Cerebellar nuclear complex (tissue), 1 donor: ENCODE measurements at places on chromosomes 16 and 17.

DNA sequence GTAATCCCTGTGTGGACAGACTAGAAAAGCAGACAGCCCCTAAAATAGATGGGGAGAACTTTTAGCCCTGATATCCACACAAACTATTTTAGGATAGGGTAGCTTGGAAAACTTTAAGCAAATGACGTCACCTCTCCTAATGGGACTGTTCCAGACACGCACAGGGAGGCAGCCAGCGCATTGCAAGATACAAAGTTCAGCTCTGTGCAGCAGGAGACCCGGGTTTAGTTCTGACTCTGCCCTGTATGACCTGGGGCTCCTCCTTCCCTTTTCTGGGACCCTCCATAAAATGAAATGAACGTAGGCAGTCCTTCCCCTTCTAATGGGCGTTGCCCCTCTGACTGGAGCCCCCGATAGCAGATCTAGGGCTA, 6.3 kb downstream of the ZNF689 start:
- DNase-seq = no peak

GRCh38 chr17:38509772-38510420, 81.6 kb downstream of the ARHGAP23 start:
- no peak for DNase-seq

DNA sequence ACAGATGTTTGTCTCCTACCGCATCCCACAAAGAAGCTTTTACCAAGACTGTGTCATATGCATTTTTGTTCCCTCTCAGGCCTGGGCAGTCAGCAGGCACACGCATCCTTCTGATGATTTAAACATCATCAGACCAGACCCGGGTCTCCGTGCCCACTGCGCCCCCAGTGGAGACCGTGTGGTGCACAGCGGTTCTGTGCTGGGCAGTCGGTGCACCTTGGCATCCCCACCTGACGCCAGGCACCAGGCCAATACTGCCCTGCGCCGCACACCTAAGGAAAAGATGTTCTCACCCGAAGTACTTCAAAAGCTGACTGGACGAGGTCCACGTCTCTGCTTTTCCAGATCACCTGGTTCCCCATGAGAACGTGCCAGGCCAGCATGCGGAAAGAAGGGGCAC, 10.6 kb upstream of the PLD6 start:
- peak; percentile 6 for DNase-seq

GRCh38 chr17:55340176-55340575, 75.4 kb downstream of the HLF start:
- no peak for DNase-seq

GRCh38 chr16:30989469-30990047, 4.6 kb downstream of the HSD3B7 start:
- DNase-seq = no peak

DNA sequence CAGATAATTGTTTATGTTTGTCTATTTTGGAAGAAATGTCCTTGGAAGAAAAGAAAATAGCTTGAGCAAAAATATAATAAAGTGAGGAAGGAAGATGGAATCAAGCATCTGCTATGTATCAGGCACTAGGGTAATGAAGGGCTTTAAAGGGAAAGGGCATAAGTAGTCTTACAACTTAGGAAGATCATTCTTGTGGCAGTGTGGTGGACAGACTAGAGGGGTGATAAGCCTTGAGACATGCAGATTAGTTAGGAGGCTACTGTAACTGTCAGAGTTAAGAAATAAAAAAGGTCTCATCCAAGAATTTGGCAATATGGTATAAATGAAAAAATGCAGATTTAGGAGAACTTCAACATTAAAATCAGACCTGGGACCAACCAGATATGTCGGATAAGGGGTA, 14.9 kb downstream of the FAM222B start:
- no peak for DNase-seq

DNA sequence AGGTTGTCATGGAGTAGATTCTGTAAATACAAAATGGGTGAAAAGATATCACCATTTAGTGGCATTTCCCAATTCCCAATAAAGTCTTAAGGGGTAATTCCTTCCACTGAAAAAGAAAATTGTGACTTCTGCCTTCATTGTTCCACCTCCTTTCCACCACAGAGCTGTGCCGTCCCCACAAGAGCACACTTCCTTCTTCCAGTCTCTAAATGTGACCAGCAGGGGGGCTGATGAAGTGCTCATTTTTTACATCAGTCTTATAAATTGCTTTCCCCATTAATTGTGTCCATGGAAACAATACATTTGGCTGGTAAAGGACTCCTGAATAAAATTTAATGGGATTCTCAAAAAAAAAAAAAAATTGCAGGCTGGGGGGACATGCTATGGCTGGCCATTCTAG, 260.8 kb upstream of the PSMD7 start:
- DNase-seq = no peak

GRCh38 chr16:86070971-86071370, 172.0 kb downstream of the IRF8 start:
- no peak for DNase-seq

DNA sequence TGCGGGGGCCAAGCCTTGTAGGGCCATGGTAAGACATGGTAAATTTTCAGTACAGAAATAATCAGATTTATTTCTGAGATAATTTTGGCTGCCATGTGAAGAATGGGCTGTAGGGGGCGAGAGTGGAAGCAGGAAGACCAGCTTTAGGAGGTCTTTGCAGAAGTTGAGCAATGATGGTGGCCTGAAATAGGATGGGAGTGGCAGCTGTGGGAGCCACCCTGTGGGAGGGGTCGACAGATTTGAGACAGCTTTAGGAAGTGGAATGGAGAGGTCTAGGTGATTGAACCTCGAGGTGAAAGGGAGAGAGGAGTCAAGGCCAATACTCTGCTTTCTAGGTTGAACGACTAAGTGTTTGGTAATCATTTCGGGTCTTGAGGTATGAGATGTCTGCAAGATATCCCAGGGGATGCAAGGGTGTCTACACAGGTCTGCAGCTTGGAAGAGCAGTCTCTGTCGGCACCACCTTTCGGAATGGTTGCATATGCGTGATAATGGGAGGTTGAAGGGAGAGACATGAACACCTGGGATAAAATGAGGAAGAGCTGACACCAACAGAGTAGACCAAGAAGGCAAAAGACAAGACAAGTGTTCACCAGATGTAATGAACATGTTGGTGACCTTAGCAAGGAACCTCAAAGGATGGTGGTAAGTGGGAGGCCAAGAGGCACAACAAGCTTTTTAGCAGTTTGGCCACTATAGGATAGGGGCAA, 4.2 kb upstream of the ATXN7L3 start:
- DNase-seq = no peak

- no peak for DNase-seq
Measured at GRCh38 chr17:3213587-3213986, 6.1 kb downstream of the OR1A1 start.

- DNase-seq = no peak
Measured at GRCh38 chr16:11640987-11641817, 27.1 kb upstream of the SNN start.

GRCh38 chr17:38317081-38317480, 20.1 kb downstream of the MRPL45 start:
- no peak for DNase-seq

GRCh38 chr16:456891-457483, 31.5 kb downstream of the RAB11FIP3 start:
- no peak for DNase-seq

- DNase-seq = no peak
Measured at GRCh38 chr17:65385726-65386125, 175.7 kb downstream of the AXIN2 start.

- DNase-seq = no peak
Measured at GRCh38 chr16:24188751-24189318, 67.3 kb upstream of the CACNG3 start.

- no peak for DNase-seq
Measured at GRCh38 chr16:47317465-47318240, 143.2 kb downstream of the ITFG1 start.

- no peak for DNase-seq
Measured at GRCh38 chr16:61579195-61579594, 457.0 kb downstream of the CDH8 start.

GRCh38 chr17:61783556-61784304, 79.6 kb downstream of the BRIP1 start:
- no peak for DNase-seq
